ENCODE measurements at places on chromosomes 7 and 10.
A peak's percentile ranks its signal among the peaks of the same experiment; 100 is the strongest.

GRCh38 chr7:16740996-16741395, 12.6 kb upstream of the TSPAN13 start:
- DNase-seq, result no peak

DNA sequence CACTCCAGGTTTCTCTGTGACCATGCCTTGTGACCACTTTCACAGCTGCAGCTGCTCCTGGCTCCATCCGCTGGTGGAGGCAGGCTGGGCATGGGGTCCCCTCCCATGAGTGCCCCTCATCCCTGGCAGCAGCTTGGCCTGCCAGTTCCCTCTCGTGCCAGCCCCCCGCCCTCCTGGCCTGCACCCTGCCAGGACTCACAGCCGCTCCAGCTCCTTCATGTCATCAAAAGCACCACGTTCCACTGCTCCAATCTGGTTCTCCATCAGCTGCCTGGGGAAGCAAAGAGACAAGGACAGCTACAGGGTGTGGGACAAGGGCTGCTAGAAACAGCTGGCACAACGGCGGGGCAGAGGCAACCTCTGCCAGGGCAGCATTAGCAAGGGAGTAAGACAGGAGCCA, 22.6 kb downstream of the SLIT1 start:
- no peak for DNase-seq

DNA sequence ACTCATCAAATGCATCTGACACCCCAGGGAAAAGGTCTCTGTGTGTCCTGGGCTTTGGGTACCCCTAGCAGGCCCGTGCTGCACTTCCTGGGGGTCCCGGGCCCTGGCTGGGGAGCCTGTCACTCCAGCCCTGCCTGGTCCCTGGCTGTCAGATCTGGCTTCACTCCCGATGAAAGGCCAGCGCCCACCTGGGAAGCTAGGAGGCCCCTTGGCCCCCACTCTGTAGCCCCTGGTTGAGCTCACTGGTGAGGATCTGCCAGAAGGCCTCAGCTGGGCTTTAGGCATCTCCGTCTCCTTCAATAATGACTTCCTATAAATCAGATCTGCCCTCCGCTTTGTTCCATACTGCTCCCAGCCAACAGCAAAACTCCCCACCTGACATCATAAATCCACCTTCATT, 64.0 kb downstream of the GOLGA7B start:
- DNase-seq, result no peak

DNA sequence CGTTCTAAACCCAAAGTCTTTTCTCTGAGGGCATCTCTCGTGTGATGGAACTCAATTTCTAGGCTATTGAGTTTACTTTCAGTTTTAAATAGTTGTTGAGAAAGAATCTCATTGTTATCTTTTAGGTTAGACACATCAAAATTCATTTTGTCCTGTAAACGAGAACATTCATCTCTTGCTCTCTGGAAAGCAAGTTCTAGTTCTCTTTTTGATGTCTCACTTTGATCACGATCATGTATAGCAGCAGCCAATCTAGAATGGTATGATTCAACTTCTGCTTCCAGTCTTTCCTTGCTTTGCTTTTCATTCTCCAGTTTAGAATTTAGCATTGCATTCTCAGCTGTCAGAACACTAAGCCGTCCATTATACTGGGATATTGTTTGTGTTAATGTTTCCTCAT, 65.1 kb downstream of the ANKRD26 start:
- DNase-seq, result no peak

DNA sequence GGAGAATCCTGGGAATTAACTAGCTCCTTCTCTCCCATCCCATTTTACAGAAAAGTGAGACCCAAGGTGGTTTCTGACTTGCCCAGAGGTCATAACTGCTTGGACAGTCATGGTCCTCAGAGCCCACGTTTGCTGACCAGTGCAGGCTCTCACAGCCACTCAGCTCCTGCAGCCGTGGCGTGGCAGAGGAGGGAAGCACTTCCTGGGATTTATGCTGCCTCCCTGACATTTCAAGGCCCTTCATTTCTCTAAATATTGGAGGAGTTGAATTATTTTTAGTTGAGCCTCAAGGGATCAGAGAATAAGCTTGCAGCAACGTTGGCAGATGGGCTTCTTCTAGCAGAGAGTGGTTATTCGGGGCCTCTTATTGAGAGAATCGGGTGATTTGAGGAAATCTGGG, 77.1 kb downstream of the LHPP start:
- DNase-seq, result no peak

DNA sequence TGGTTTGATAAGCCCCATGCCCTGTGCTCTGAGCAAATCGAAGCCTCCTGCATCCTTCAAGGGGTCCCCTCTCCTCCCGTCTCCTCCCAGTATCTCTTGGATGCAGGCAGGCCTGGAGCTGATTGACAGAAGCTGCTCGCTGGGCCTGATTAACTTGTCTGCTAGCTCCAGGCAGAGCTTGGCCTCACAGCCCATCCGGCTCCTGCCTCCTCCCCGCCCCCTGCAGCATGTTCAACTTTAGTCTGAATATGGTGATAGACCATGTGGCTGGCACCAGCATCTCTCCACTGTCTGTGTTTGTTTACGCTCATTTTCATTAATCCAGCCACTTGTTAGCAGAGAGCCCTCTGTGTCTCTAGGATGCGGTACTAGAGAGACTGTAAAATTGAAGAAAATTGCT, 432.2 kb downstream of the DPP6 start:
- peak; percentile 61 for DNase-seq

DNA sequence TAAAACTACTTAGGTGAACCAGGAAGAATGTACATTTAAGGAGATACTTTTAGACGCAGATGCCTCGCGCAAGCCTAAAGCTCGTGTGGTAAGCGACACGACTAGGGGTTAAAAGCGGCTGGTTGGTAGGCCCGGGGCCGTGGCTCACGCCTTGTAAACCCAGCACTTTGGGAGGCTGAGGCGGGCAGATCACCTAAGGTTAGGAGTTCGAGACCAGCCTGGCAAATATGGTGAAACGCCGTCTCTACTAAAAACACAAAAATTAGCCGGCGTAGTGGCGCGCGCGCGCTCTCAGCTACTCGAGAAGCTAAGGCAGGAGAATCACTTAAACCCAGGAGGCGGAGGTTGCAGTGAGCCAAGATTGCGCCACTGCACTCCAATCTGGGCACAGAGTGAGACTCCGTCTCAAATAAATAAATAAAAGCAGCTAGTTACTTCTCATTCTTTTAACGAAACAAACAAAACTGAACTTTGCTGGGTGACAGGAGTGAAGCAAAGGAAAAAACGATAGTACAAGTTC, 879 bp downstream of the NUDT5 start:
- peak; percentile 34 for DNase-seq

GRCh38 chr7:113199136-113199535, 80.8 kb upstream of the SMIM30 start:
- DNase-seq, result no peak

DNA sequence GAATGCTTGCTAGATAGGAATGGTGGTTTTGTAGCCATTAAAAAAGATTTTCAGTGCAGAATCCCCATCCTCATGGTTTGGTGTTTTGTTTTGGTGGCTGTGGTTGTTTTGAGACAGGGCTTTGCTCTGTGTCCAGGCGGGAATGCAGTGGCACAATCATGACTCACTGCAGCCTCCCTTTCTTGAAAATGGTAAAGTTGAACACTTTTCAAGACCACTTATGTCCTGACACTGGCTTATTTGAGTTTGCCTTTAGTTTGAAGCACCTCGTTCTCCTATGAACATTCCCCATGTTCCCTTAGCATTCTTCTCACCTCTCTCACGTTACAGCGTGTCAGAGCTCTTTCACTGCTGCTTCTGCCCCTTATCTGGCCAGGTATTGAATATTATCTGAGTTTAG, 140.1 kb downstream of the LRRC4 start:
- DNase-seq, result no peak

- DNase-seq, result peak; percentile 61
Measured at GRCh38 chr7:2116989-2117591, 115.7 kb downstream of the MAD1L1 start.

- no peak for DNase-seq
Measured at GRCh38 chr10:5376450-5376849, 11.7 kb downstream of the UCN3 start.

GRCh38 chr10:126062131-126063032, 166.0 kb downstream of the FANK1 start:
- DNase-seq, result no peak

GRCh38 chr7:85177316-85177715, 9.5 kb downstream of the SEMA3D start:
- no peak for DNase-seq

DNA sequence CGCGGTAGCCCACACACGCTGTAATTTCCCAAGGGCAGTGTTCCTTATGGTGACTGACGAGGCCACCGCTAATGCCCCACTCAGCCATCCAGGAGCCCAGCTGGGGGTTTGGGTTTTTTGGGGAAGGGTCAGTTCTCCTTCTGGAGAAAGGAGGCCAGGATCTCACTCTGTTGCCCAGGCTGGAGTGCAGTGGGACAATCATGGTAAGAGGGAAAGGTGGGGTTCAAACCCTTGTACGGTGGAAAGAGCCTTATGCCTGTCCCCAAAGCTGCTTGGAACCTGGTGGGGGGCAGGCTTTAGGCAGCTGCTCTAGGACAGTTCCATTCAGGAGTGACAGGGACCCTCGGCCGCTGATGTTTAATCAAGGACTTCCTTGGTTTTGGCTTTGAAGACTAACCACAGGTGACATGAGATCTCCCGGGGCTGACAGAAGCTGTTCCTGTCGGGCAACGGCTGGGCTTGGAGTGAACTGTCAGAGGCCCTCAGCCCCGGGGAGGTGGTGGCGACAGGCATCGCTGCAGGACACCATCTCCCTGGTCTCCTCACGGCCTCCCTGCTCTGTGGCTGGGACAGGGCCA, 84.5 kb downstream of the CARD11 start:
- DNase-seq, result no peak

GRCh38 chr7:129865093-129865924, 87.5 kb downstream of the UBE2H start:
- DNase-seq, result no peak

- peak; percentile 46 for DNase-seq
Measured at GRCh38 chr7:75915416-75916156, 631 bp downstream of the POR start.

GRCh38 chr7:22997871-22998518, 15.9 kb downstream of the HYCC1 start:
- no peak for DNase-seq

DNA sequence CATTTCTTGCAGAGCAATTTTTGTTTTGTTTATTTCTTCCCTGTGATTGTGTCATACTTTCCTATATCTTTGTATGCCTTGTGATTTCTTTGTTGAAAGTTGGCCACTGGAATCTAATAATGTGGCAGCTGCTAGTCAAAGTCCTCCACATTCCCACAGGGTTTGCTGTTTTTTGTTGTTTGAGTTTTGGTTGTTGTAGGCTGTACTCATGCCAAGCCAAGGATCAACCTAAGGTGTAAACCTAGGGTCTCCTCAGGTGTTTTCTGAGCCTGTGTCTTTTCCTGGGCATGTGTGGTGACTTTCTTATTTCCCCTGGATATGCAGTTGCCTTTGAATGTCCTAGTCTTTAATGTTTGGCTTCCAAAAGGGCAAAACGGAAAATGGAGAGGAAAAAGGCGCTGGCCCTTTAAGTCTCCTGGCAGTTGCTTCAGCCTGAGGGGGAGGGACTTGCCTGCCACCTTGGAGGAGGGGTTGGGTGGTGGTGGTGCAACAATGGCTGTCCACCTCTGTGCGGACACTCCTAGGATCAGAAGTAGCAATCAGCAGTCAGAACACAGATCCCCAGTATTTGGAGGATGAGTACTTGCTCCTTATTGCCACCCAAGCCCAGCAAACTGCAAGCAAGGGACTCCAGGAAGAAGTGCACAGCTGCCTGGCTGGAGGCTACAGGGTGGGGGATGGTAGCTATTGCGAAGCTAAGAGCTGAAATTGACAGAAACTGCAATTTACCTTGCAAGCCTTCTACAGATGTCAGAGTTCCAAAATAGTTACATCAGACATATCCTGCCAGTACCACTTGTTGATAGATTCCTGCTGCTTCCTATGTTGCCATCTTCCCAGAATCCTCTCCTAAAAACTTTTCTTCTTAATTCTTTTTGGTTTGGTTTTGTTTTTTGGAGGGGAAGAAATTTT, 5.6 kb upstream of the ZNF518A start:
- DNase-seq, result no peak

- no peak for DNase-seq
Measured at GRCh38 chr7:53458636-53459035, 423.2 kb downstream of the POM121L12 start.

- DNase-seq, result no peak
Measured at GRCh38 chr7:64555046-64555445, 7.8 kb downstream of the ZNF680 start.

- no peak for DNase-seq
Measured at GRCh38 chr10:109886037-109886780, 37.1 kb downstream of the XPNPEP1 start.

DNA sequence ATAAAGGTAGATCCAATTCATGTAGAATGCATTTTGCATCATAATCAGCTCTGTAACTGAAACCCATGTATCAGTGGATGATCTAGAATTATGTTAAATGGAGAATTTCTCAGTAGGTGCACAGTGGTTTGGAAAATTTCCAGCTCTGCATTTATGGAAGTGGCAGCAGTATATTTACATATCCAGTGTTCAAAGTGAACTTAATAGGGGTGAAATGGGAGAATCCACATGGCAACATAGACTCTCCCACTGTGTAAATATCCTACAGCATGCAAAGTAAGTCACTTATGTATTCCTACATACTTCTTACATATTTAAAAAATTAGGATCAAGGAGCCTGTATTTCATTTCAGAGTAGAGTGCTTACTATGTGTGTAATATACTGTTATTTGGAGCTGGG, 35.3 kb downstream of the CDC14C start:
- DNase-seq, result no peak

GRCh38 chr10:123501148-123501547, 165.0 kb upstream of the GPR26 start:
- DNase-seq, result no peak

- peak; percentile 61 for DNase-seq
Measured at GRCh38 chr7:32957326-32958045, at the start of gene FKBP9. Gene FKBP9, plus strand, starts transcription at chr7:32957440. Its CDS starts 134 bp downstream, at chr7:32957574.

- no peak for DNase-seq
Measured at GRCh38 chr7:15967551-15967950, 281.1 kb upstream of the MEOX2 start.

DNA sequence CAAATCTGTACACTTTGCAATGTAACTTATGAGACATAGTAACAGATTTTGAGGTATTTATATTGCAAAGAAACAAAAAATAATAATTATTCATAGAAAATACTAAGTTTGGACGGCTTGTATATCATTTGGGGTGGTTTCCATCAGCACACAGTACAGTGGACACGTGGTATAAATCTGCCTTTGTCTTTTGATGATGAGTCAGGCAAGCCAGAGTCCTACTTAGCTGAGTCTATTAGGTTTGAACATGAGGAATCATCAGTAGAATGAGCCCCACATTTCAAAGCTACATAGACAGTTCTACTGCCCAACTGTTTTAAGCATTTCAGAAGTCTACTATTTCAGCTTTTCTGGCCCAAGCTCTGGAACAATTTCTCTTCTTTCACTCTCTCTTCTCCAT, 803.2 kb downstream of the PHTF2 start:
- no peak for DNase-seq

DNA sequence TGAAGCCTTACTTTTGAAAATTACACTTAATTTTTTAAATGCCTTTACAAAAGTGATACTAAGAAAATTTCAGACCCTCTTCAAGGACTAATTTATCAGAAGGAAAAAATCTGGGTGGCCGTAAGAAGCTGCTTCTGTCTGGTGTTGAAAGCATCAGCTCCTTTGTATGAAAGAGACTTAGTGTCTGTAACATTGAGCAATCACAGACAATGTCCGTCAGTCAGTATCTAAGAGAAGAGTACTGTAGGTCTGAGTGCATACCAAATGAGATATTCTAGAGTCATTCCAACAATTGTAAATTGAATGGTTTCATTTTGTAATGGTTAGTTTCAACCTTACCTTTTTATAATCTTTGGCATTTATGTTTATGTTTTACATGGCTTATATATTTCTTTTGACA, 11.1 kb upstream of the MDFIC start:
- DNase-seq, result no peak

Data from G401 (cell line).